Stimulated activated CD4-positive, alpha-beta T cell treated with anti-CD3 and anti-CD28 coated beads, Interleukin-15, amount 100 ng/mL, for 1 hour (primary cell): ENCODE measurements at places on chromosomes 1 and 21.

GRCh38 chr1:151613282-151613780, 1.5 kb downstream of the SNX27 start:
- DNase-seq = no peak

DNA sequence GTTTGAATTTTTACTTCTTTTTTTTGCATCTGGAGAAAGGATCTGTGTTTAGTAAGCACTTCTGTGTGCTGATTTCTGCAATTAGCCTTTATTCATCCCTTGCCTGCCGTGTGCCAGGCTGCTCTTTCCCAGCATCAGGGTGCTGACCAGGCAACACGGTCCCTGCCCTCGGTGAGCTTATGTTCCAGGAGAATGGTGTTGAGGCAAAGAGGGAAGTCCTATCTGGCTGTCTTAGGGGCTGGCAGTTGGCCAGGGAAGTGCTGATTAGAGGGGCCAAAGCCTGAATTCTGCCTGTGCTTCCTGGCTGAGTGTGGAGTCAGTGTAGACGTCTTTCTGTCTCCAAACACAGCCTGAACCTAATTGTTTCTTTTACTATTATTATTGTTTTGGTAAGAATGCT, 187.1 kb downstream of the CAMTA1 start:
- DNase-seq = no peak

DNA sequence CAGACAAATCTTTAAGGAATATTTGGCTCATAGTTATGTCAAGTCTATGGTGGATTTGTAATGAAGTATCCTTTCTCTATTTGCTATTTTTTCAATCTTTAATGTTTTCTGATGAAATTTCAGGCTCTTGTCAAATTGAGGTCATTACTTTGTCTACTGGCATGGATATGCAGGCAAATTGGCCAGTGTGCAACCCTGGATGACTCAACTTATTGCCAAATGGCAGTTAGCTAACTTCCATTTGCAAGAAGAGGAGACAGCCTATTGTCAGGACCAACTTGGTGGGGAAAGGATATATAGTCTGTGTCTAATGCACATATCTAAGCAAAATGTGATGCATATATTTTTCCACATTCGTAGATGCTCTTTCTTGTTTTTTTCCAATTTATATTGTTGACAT, 530.5 kb downstream of the PTBP2 start:
- DNase-seq = no peak

- no peak for DNase-seq
Measured at GRCh38 chr1:203271018-203271743, 34.1 kb upstream of the BTG2 start.
